SK-MEL-5 (cell line): ENCODE measurements at places on chromosomes 7 and 10.

DNA sequence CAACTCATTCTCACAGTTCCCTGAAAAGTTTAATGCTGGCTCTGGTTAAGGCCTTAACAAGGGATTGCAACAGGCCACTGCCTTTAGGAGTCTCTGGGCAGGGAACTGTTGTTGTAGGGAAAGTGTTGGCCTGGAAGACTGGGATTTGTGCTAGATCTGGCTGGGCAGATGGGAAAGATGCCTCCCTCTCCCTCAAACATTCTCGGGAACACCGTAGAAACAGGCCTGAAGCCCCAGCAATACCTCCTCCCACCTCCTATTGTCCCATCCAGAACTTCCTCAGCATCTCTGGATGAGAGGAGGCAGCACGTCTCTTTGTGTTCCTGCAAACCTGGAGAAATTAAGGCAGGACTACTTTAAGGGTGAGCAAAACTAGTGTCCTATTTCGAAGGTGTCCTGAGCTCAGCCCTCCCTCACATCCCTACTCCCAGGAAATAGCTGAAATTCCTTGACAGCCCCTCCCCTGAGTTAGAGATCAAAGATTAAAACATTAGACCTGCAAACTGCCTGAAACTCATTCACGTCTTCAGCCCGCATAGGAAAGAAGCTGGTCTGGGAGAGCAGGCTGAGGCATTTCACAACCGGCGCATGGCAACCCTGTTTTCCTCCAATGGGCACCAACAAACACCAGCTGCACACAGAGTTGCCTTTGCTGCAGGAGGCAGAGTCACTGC, 10.9 kb upstream of the MAP3K8 start:
- DNase-seq: no peak

- DNase-seq: no peak
Observed at GRCh38 chr10:21293518-21294356, 231.7 kb downstream of the SKIDA1 start.

- no peak for DNase-seq
Observed at GRCh38 chr10:110075686-110076085, 67.9 kb downstream of the ADD3 start.

GRCh38 chr7:35691366-35691765, 3.6 kb downstream of the HERPUD2 start:
- no peak for DNase-seq

GRCh38 chr7:99011706-99012404, 132.1 kb downstream of the SMURF1 start:
- no peak for DNase-seq

DNA sequence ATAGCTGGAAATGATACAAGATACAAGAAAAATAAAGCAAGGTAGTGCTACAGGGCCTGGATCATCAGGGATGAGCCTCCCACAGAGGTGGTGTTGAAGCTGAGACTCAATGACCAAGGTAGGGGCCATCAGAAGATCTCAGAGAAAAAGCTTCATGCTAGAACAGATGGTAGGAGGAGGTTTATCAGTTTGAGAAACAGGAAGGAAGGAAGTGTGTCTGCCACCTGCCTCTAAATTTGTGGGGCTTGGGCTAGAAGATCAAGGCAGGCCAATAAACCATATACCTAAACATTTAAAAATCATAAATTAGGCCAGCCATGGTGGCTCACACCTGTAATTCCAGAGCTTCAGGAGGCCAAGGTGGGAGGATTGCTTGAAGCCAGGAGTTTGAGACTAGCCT, 410.8 kb upstream of the PRKCQ start:
- DNase-seq: no peak

- DNase-seq: peak; percentile 33
Observed at GRCh38 chr10:118971187-118971586, 58.3 kb upstream of the NANOS1 start.

- DNase-seq: no peak
Observed at GRCh38 chr10:52653263-52653909, 119.2 kb downstream of the MBL2 start.

DNA sequence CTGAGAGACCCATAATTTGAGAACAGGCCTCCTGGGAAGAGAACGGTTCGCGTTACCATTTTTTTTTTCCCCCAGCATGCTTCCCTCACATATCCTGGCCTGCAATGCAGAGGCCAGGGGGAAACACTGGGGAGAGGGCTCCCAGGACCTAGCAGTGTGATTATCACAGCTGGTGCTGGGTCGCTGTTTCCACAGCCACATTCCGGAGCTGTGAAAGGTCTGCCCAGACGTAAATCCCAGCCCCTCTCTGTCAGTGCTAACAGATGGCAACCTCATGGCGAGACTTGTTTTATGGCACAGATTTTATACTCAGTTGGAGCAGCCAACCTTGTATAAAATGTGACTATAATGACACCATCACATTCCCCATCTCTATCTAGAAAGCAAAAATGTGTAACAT, 150.5 kb downstream of the PLXDC2 start:
- DNase-seq: no peak

GRCh38 chr7:123289200-123289599, 89.4 kb upstream of the SLC13A1 start:
- no peak for DNase-seq

- DNase-seq: no peak
Observed at GRCh38 chr7:28591725-28592349, 179.5 kb downstream of the CREB5 start.

GRCh38 chr10:102647443-102648268, 3.4 kb downstream of the TRIM8 start:
- DNase-seq: no peak

DNA sequence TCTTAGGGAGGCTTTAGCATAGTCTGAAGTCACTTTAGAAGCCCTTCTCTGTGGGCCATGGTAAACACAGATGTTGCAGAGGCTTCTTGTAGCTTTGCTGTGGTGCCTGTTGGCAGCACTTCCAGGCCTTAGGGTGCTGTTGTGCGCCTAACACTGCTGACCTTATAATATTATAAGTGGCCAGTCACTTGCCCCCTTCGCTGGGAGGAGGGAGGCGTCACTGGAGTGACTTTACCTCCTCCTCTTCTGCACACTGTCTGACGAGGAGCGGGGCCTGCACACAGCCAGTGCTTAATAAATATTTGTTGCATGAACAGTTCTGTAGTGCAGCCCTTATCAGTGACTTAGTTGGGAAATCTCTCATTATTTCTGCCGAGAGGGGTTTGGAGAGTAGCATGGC, 63.3 kb downstream of the WDR37 start:
- no peak for DNase-seq

DNA sequence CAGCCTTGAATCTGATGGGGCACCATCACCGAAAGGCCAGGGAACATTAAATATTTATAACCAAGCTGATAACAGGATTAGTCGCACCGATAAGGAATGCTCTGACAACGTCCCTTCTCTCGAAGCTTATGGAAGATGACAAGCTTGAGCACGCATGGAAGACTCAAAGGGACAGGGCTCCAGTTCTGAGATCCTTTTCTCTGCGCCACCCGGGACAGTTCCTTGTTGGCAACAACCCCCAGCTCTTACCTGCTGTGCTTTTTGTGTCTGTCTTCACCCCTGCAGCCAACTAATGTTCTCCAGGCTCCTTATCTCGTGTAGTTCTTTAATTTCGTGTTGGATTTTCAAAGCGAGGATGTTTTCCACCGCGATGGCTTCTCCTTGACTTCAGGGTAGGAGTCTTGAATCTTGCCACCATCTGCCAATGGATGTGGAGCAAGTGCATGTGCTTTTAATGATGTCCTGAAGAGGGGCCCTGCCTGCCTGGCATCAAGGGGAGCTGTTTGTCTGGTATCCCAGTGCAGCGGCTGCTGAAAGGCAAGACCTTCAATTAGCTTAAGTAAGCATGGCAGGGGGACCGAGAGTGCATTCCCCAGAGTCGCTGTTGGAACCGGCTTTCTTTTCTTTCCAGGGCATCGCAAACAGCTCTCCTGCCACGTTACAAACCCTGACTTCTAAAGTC, 354 bp upstream of the FERD3L start:
- no peak for DNase-seq

DNA sequence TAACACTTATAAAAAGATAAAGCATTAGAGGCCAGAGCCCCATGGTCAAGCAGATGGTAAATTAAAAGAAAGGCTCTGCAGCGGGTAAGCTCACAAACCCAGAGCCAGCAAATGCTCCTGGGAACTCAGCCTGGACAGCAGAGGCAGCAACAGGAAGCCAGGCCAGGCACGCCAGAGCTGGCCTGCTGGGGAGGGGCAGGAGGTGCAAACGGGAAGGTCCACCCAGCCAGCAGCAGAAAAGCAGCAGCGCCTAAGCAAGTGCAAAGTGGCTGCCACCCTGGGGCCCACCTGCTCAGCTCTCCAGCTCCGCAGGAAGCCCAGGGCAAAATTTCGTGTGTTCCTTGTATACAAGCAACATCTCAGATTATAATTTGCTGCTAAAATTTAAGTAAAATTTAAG, 82.7 kb upstream of the GPR22 start:
- no peak for DNase-seq

GRCh38 chr7:132280335-132280734, 295.9 kb downstream of the PLXNA4 start:
- DNase-seq: no peak

- peak; percentile 48 for DNase-seq
Observed at GRCh38 chr10:109773288-109774120, 149.8 kb downstream of the XPNPEP1 start.

GRCh38 chr7:26898891-26899290, 34.5 kb upstream of the SKAP2 start:
- DNase-seq: no peak

DNA sequence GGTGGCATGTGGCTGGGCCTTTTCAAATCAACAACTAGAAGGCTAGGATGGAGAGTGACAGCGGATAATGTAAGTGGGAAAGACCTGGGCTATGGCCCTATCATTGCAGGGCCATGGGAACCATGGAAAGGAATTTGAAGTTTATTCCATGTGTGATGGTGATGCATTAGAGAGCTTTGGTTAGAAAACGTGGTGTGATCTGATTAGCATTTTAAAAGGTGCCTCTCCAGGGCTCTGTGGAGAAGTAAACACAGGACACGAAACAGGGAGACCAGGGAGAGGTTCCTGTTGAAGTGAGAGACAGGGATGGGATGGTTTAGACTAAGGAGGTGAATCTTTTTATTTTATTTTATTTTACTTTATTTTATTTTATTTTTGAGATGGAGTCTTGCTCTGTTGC, 749.5 kb downstream of the GATA3 start:
- no peak for DNase-seq

- no peak for DNase-seq
Observed at GRCh38 chr7:79036356-79036755, 417.1 kb downstream of the MAGI2 start.

DNA sequence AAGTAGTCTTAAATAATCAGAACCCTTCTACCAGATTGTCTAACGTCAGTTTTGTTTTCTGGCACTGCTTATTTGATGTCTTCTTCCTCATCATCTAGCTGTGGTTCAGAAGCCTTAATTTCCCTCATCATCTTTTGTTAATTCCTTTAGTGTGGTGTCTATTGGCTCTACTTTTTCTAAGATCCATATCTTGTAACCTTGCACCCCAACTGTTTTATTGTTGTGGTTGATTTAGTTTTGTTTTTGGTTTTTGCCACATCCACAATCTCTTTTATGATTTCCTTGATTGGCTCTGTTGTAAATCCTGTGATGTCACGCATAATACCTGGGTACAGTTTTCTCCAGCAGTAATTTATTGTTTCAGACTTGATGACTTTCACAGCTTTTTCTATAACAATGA, 463.5 kb upstream of the TEX47 start:
- no peak for DNase-seq

DNA sequence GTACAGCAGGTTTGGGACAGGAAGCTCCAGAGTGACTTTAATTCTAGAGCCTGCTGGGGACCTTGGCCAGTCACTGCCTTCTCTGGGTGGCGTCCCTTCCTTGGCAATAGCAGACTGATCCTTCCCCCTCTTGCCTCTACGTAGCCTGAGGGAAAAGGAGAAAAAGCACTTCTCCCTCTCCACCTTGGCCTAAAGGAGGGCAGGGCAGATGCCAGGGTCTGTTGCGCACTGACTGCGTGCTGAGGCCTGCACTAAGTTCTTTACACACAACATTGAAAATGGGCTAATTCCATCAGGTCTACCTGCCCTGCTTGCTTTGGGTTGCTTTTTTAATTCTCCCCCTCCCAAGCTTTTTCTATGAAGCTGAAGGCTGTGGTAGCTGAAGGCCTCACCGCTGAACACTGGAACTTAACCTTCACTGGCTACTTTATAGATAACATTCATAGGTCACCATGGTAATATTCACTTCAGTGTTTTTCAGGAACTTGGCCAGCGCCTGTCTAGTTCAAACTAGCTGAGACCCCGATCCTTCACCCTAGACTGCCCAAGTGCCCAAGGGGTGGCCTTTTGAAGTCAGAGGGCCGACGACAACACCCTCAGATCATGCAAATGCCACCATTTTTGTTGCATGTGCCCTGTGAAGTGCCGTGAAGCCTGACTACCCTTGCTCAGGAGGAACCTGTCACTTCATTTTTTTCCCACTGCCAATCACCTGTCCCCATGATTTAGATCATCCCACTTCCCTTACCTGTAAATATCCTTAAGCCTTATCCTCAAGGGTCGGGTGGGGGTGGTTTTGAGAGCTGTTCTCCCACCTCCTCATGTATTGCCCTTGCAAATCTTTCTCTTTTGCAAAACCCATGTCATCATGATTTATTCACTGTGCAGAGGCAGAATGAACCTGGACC, 28.7 kb downstream of the PRF1 start:
- DNase-seq: no peak

- no peak for DNase-seq
Observed at GRCh38 chr10:13722747-13723653, 136.2 kb downstream of the PRPF18 start.

DNA sequence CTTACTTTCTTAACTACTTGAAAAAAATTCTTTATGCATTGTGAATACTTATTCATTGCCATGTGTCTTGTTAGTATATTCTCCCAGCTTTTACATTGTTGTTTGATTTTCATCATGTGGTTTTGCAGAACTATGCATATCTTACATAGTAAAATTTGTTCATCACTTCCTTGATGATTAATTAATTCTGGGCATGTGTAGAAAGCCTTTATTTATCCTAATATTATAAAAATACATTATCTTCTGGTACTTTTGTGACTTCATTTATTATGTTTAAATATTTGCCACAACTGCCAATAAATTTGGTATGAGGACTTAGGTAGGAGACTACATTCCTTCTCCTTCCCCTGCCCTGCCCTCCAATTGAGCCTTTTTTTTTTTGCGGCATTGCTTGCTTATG, 166.0 kb upstream of the ZNF32 start:
- no peak for DNase-seq

- DNase-seq: no peak
Observed at GRCh38 chr7:135817583-135817982, 69.0 kb upstream of the FAM180A start.

DNA sequence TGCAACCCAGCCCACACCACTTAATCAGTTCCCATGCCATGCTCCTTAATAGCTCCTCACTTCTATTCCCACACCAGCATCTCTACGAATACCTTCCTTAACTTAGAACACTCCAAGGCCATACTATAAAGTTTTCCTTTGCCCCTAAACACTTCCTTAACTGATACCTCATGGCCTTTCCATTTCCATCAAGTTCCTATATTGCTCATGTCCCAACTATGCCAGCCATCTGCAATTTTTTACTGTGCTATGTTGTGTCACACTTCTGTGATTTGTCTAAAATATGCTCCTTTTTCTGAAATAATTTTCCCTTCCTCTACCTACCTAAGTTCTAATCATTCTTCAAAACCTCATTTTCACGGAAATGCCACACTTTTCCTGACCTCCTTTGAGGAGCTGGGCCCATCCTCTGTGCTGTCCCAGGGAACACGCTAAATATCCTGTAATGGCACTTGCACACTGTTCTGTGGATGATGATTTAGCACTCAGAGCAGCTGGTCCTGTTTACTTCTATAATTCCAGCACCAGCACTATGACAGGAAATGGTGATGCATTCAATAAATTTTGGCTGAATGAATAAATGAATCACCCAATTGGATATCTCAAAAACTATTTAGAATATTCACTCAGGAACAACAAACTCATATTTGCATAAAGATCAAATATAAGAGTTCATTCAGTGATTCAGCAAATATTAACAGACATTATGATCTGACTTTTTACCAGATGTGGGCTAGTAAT, 266.5 kb upstream of the HGF start:
- DNase-seq: no peak
